ENCODE measurements at places on chromosomes 3 and 15.

DNA sequence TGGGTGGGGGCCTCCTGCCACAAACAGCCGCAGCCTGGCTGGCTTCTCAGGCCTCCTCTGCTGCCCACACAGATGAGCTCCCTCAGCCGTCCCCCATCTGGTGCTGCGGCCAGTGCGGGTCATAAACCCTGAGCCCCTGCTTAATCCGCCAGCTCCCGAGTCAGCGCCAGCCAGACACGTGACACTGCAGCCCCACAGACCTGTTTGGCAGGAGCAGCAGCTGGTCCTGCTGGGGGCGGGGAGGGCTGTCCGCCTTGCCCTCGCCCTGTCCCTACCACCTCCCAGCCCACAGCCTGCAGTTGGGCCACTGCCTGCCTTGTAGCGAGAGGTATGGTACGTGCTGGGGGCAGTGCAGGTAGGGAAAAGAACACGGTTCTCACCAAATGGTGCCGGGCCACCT, 86.2 kb downstream of the IQSEC1 start:
- DNase-seq, result no peak

GRCh38 chr3:12484983-12485327, 675 bp downstream of the TSEN2 start:
- no peak for DNase-seq

DNA sequence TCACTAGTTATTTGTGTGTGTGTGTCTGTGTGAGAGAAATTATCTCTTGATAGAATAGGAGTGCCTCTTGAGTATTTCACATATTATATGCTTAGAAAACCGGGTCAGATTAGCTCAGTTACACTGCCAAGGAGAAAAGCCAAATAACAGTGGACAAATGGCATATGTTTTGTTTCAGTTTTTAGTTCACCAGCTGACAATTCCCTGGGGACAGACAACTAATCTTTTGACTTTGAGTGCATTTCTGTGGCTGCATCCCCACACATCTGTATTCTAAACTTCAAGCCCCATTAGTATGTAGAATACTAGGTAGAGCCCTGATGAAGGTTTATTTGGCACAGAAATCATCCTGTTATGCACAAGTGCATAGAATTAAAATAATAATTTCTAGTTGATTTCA, 227.7 kb upstream of the CNTN3 start:
- no peak for DNase-seq

DNA sequence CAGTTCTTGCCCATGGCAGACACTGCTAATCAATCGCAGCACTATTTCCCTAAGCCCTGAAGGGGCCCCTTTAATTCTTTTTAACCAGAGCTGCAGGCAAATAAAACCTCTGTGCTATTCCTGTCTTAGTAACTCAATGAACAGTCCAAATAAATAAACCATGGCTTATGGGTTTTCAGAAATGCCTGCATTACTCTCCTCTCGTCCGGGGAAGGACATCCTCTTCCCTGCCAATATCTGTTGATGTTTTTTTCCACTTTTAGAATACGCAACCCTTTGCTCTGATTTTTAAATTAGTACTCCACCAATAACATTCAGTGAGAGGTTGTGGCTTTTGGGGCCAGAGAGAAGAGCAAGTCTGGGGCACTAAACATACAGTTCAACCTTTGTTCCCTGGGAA, 35.2 kb upstream of the PRICKLE2 start:
- no peak for DNase-seq

GRCh38 chr15:51333571-51333970, 4.8 kb downstream of the CYP19A1 start:
- no peak for DNase-seq

DNA sequence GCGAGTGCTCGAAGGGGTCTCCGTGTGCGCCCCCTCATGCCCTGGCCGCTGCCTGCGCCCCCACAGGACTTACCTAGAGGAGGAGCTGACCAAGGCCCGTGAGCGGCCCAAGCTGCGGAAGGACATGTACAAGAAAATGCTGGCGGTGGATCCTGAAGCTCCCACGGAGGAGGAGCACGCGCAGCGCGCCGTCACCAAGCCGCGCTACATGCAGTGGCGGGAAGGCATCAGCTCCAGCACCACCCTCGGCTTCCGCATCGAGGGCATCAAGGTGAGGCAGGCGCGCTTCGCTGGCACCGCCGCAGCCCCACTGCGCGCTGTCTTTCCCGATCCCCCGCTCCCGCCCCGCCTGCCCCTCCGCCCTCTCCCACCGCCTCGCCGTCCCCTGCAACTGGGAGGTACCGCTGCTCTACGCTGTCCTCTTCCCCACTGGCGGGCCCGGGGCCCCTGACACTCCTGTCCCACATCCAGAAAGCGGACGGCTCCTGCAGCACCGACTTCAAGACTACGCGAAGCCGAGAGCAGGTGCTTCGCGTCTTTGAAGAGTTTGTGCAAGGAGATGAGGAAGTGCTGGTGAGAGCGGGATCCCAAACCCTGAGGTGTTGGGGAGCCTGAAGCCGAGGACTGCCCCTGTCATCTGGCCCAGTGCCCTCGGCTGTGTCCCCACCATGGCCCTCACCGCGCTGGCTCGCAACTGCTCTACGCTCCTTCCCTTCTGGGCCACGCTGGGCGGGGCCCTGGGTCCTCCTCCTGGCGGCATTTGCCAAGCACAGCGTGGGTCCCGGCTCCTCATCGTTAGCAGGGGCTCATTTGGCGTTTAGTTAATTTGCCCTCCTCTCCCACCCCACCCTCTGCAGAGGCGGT, 8.5 kb downstream of the ITPKA start:
- no peak for DNase-seq

DNA sequence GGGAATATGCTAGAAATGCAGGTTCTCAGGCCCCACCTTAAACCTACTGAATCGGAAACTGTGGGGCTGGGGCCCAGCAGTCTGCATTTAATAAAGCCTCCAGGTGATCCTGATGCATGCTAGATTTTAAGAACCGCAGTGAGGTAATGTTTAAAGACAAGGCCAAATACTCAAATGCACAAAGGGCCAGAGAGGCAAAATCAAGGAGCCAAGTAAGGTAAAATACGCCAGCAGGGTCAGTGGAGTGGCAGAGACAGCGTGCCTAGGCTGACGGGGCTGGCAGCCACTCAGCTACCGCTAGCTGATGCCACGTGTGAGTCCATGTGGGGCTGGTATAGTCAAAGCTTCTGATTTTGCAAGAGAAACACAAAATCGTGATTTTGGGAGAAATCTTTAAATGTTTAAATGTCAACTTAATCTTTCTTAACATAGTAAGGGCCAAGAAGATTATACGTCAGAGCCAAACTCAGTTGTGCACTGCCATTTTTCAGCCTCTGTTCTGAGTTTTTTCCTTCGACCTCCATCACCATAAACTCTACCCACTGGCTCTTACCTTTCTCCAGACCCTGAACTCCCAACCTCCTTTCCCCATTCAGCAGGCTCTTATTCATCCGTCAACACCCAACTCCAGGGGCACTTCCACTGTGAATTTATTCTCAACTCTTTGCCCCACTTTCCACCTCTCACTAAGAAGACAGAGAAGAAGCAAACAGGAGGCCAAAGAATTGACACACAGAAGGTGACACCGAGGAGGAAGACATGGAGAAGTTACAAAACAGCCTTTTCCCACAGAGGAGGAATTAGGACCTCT, 136.6 kb upstream of the RAD18 start:
- DNase-seq, result no peak

GRCh38 chr15:82530606-82531379, 9.5 kb downstream of the RPS17 start:
- DNase-seq, result no peak

GRCh38 chr3:46062679-46063078, 35.4 kb upstream of the XCR1 start:
- no peak for DNase-seq

DNA sequence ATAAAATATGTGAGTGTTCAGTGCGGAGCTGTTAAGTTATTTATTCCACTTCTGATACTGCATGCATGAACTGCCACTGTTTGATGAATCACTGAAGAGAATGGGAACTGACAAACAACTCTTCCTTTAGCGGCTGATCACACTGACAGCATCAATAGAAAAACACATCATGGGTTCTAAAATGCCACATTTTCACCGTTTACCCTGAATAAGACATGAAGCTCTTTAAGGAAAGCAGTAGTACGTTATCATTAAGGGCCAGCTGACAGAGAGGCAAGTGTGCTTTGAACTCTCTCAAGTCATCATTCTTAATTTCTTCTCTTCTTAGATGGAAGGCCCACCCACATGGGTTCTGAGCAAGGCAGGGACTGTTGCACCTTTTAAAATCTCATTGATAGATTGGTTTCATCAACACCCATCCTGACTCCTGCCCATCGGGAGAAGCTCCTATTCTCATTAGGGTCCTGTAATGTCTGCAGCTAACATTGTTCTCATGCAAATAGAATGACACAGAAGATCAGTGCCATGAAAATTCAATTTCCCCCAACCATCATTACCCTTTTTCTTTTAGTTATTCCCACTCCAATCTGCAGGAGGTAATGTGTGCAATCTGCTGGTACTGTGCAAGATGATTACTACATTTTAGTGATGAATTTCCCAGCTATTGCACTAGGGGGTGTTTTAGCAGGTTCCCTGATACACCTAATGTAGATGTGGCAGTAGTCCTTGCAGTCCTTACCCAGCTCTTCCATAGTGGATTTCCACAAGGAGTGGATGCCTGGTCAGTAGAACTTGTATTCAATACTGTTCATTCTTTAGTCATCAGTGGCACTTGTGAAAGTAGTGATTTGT, 119.1 kb downstream of the ROBO2 start:
- no peak for DNase-seq

- no peak for DNase-seq
Measured at GRCh38 chr3:126158016-126158911, 22.1 kb downstream of the ALDH1L1 start.

DNA sequence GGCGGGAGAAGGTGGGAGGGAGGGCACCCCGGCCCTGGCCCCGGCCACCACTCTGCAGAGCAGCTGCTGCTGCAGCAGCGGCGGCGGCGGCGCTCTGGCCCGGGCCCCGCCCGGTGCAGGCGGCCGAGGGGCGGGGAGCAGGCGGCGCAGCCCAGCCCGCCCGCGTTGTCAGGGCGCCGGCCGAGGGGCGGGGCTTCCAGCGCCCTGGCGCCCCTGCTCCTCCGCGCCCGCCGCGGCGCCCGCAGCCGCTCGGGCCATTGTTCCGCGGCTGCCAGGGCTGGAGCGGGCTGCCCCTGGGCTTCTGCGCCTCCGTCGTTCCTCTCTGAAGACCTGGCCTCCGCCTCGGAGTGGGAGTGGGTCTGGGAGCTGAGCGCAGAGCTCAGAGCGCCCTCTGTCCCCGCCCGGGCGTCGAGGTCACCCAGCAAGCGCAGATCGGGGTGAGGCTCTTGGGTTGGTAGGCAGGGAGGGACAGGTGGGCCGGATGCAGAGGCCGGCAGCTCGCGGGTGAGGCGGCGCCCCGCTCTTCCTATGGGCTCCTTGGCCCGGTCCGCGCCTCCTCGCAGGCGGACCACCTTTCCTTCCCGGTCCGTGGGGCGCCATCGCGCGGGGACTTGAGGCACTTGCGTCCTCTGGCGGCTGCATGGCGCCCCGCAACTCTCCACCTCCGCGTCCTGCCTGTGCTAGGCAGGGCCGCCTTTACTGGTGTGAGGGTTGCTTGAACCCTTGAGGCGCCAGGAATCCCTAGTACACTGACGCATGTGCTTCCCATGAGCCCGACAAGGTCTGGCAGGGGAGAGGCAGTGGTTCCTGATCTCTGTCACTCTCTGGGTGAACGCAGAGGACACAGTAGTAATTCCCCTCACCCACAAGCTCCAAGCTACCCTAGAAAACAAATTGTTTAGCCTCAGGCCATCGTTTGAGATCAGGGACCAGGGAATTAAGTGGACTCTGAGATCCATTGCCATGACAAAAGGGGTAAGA, at the start of gene LPCAT4:
LPCAT4 (minus strand) TSS at position 96 of the 981 bp plus-strand sequence. CDS start 96 bp downstream, outside the sequence.
- DNase-seq, result no peak

DNA sequence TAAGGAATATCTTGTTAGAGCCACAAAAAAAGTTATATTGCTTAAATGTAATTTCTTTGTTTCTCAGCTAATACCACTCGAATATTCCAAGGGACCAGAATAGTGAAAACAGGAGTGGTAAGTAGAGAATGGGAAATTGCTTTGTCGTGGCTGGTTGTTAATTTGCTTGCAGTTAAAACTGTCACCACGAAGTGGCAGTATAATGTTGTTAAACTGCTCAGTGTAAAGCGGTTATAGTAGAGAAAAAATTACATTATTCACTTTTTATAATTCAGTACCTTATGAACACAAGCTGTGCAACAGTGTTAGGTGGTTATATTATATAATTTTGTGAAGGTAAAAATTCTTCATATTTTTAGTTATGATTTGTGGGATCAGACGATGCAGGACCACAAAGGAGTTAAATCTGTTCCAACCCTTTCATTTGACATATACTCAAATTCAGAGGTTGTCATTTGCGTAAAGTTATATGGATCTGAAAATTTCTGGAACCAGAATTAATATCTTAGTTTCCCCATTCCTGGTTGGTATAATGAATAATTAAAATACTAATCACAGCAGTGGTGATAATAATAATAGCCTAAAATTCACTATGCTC, 171.8 kb downstream of the FEZF2 start:
- DNase-seq, result no peak

- DNase-seq, result no peak
Measured at GRCh38 chr3:170180079-170180907, 1.2 kb downstream of the PHC3 start.

GRCh38 chr3:121994551-121994950, 27.5 kb downstream of the ILDR1 start:
- no peak for DNase-seq

GRCh38 chr15:39701988-39702387, 80.7 kb downstream of the FSIP1 start:
- DNase-seq, result no peak

DNA sequence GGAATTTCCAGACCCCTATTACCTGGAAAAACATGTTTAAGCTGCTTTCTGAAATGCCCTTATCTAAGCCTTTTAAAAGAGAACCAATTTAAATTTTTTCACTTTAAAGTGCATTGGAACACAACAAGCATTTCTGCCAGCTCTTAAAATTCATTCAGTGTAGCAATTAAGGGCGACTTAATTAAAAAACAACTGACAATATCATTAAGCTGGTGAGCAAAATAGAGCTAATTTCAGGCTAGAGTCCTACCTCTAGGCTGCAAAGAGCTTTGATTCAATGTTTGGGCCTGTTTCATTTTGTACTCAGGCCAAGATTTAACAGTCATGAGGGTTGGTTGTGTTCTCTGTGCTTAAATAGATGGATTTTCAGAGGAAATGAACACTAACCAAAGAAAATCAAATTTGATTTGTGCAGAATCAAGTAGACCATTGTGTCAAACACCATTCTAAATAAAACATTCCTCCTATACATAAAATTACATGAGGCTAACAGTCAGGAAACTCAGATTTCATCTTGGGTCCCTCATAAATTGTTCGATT, 114.6 kb downstream of the TMEM108 start:
- DNase-seq, result no peak

GRCh38 chr15:90004252-90004651, 3.1 kb downstream of the ZNF710 start:
- no peak for DNase-seq

GRCh38 chr3:140791368-140791767, 113.5 kb downstream of the TRIM42 start:
- no peak for DNase-seq

- DNase-seq, result no peak
Measured at GRCh38 chr3:5428607-5429516, 241.4 kb downstream of the EDEM1 start.
